Dermis microvascular lymphatic vessel endothelial cell (primary cell): ENCODE measurements at places on chromosomes 4 and X. TPM values are rescaled to one million over a fixed set of nuclear protein-coding genes. Genes with fewer than 3 reads are reported as not detected.

Gene HERC5
- 1.4 and 3.4 TPM in 2 replicates for total RNA-seq

Gene P2RY10
- not detected in 2 replicates for total RNA-seq

Gene HSD17B13
- total RNA-seq, result under 0.01 and 0.13 TPM in 2 replicates

Gene AFP
- not detected in 2 replicates for total RNA-seq

Gene GYPE
- total RNA-seq, result under 0.01 TPM in 1 of 2 replicates, not detected in the other

Gene WDR17
- under 0.01 TPM in 2 replicates for total RNA-seq

Gene VCX
- not detected in 2 replicates for total RNA-seq
